Activated CD4-positive, alpha-beta T cell treated with anti-CD3 and anti-CD28 coated beads for 48 hours (primary cell): ENCODE measurements at places on chromosomes 12 and 14.
A peak's percentile ranks its signal among the peaks of the same experiment; 100 is the strongest.

DNA sequence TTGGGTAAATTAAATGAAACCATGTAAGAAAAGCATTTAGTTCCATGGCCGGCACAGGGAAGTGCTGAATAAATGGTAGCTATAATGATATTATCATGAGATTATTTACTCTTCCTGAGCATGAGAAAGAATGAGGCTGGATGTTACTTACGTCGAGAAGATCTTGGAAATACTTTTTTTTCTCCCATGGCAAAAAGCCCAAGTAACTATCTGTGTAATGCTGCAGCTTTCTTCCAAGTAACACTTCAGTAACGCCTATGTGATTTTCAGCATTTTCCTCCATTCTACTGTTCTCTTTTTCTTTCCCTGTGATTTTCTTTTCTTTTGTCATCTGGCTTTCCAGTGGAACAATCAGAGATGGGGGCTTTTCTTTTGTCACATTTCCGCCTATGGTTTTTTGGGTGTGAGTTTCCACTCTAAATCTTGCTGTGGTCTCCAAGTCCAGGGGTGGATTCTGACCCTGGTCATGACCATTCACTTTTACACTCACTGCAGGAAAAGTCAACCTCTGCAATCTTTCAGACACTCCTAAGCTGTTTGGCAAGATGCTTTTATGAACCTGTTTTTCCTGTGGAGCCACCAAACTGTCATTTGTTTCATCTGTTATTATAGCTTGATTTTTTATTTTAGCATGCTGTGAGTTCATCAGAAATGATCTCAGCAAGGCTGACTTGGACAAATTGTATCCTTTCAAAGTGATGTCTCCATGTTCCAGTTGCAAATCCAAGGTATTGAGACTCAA is 25.0 kb upstream of the SYCP3 start:
- no peak for DNase-seq

DNA sequence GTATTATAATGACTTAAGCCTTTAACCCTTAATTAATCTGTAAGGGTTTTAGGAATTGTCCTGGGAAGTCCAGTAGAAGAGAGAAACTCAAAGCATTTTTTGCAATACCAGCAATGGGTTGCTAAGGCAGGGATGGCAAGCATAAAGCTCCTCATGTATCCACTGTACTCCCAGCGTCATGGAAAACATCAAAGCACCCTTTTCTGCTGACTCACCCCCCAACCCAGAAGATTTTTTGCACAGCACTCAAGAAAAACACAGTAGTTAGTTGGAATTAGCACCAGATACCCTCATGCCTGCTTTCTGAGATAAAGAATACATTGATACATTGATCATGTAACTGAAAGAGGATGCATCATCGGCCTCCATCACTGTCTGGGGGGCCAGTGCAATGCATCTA is 199.1 kb upstream of the CNOT2 start:
- DNase-seq: no peak

DNA sequence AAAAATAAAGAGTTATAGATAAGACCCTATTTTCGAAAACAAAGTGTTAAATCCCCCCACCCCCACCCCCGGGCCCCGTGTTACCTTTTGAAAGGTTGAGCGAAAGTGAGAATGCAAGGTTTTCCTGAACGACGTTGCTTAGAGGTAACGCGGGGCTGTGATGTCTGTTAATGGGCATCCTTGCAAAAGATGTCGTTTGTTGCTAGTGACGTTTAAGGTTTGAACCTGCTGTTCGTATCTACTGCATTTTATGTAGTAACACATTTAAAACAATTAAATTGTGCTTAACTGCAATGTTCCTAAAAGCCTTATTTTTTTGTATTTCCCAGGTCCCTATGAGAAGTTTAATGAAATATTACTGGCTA is 1.2 kb downstream of the CPSF6 start:
- DNase-seq: peak; percentile 51

- DNase-seq: no peak
Measured at GRCh38 chr14:44654591-44654990, 147.5 kb upstream of the FSCB start.

DNA sequence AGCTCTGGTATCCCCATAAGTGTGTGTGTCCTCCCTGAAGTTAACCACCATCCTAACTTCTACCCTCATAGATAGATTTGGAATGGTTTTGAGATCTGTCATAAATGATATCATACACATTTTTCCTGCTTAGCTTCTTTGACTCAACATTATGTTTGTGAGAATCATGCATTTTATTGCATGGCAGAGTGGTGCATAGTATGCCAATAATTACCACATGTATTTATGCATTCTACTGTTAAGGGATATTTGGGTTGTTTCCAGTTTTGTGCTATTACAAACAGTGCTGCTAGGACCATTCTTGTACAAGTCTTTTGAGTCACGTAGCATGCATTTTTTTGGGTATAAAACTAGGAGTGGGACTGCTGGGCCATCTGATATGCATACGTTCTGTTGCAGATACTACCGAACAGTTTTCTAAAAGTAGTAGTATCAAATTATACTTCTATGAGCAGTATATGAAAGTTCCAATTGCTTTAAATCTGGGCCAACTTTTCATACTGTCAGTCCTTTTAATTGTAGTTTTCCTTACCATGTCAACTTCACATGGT is 13.4 kb downstream of the GRIP1 start:
- no peak for DNase-seq

DNA sequence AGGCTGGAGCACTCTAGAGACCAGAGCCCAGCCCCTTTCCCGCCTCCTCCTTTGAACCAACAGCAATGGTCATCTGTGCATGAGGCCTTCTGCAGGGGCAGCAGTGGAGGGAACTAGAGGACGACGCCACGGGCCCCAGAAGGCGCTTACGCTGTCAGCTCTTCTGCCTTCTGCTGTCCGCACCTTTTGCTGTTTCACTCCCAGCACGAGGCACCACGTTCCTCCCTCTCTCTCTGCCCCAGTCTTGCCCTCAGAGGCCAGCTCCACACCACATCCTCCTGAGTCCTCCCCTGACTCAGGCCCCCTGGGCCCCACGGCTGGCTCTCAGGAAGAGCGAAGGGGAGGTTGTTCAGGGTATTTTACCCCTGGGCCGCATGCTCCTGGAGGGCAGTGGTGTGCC is 15.5 kb downstream of the MMAB start:
- no peak for DNase-seq

DNA sequence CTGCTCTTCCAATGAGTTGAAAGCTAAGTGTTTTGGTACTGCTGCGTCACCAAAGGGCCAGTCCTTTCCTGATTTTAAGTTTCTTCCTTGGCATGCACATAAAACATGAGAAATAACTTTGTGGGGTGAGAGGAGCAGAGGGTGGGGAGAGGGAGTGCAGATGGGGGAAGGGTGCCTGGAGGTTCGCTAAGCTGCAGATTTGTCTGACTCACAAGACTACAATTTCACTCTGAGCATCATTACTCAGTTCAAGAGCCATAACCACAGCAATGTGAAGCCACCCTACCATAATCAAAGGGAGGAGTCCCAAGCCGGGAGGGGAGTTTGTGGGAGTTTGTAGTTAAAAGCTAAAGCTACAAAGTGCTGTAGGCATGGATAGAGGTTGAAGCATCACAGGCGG is 136.1 kb downstream of the ANO2 start:
- no peak for DNase-seq

GRCh38 chr14:92914087-92914656 is 8.8 kb upstream of the CHGA start:
- peak; percentile 62 for DNase-seq

DNA sequence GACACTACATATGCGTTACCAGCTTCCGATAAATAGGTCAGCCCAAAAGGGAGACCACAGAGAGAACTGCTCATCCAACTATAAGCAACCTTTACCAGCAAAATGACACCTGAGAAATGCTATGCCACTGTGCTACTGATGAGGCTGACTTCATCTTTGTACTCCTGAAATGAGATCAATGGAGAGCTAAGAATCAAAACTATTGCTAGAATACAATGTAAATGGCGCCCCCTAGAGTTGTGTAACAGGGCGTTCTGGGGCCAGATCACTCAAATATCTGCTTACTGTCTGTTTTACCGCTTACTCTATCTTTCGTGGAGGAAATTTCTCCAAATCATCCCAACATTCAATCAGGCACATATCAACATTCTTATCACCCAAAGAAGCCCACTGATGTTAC is 4.6 kb downstream of the ZNF384 start:
- DNase-seq: peak; percentile 67
